ENCODE measurements at places on chromosomes 5 and 9.

DNA sequence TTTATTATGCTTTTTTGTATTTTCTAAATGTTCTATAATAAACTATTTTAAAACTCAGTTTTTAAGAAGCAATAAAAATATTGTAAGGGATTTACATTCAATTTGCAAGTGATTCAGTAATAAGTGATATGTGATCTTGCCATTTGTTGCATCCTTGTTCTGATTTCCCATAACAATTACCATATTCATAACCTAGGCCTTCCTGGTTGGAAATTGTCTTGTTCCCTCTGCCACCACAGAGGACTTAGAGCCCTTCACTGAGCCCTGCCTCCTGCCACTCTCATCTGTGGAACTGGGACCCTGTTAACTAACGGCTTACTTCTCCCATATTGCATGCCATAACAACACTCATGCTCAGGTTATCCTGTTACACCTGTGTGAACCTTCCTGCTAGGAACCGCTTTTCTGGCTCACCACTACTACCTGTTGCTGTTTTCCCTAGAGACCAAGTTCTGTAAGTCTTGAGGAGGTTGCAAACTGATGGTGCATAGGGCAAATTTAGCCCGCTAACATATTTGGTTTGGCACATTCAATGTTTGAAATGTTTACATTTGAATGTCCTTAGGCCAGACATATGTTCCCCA lies 32.9 kb upstream of the DTWD2 start:
- no peak for DNase-seq

DNA sequence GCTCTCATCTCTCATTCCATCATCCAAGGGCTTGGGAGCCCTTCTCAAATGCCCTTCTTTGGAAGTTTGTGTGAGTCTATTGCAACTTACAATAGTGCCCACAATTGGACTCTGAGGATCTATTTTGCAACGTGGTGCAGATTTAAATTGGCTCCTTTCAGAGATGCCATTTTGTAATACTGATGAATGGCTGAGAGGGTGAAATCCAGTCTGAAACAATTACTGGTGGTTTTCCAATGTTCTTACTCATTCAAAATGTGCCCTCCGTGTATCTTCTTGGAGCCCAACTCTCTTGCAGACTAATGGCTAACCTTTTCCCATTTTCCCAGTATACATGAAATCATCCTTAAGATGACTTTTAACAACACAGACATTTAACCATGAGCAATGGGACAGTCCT lies 6.1 kb downstream of the ZNF462 start:
- DNase-seq = no peak

DNA sequence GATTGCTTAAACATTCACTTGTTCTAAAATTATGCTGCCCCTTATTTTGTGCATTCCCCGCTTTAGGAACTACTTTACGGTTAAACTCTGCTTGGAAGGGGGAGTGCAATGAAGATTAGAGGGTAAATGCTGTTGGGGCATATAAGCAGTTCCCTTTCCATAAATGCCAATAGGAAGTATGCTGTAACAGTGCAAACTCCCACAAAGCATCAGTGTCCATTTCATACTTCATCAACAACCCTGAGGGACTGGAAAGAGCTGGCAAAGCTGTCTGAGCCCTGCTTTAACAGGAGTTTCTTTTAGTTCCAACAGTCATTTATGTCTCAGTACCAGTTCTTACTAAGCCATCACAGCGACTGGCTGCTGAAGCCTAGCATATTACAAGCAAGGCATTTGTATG lies 1.8 kb downstream of the ACTL7A start:
- no peak for DNase-seq

- DNase-seq = no peak
These were observed 35.7 kb upstream of the PLIN2 start for GRCh38 chr9:19162956-19163355.

DNA sequence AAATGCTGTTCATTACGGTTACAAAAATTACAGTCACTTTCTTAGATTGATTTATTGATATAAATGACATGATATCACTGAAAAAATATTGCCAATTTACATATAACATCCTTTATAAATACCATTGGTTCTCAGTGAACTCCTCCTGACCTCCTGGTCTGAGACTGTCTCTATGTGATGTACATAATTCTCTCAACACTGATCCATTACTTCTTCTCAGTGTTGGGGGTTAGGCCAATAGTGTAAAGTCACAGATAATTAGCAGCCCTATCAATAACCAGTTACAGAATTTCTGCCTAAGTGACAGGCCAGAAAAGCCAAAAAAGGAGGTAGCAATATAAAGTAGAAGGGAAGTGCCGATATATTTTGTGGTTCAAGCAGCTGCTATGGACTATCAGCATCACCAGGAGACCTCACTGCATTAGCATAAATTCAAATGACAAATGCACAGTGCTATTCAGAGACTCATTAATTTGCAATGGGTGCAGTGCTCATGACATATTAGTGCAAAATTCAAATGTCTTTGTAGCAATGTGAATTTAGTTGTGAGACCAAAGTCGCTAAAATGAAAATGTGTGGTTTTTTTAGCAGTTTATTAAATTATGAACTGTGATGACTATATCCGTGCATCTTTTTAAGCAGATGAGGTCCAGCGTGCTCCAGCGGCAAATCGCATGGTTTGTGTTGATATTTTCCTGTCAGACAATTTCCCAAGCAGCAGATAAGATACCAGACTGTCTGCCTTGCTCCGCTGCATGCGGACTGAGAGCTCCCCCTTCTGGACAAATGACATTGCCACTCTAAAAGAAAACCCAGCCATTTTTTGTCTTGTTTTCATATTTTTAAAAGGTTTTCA lies 144.6 kb downstream of the CETN3 start:
- peak; percentile 48 for DNase-seq

DNA sequence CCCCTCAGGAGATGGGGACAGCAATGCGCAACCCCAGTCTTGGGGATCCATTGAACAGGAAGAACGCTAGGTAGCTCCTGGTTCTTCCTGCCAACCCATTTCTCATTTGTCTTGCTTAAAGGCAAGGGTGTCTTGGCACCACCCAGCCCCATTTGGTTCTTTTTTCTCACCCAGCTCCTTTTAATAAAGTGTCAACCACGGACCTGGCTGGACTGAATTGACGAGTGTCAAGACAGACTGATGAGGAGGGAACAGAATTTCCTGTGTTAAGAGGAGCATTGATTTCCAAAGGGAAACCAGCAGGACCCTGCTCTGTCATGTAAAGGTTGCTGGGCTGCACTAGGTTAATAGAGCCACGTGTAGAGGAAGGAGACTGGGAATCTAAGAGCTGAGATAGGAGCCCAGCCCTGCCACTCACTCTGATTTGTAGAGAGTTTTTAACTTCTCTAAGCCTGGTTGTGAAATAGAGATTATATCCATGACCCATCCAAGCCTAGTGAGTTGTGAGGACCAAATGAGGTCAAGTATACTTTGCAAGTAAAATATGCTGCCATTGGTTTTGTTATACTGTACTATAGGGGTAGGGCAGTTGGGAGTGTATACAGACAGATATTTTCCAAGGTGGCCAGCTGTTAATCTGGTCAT lies 33.7 kb downstream of the OSTF1 start:
- DNase-seq = peak; percentile 7

GRCh38 chr5:79448336-79448735 lies 65.6 kb downstream of the HOMER1 start:
- no peak for DNase-seq

DNA sequence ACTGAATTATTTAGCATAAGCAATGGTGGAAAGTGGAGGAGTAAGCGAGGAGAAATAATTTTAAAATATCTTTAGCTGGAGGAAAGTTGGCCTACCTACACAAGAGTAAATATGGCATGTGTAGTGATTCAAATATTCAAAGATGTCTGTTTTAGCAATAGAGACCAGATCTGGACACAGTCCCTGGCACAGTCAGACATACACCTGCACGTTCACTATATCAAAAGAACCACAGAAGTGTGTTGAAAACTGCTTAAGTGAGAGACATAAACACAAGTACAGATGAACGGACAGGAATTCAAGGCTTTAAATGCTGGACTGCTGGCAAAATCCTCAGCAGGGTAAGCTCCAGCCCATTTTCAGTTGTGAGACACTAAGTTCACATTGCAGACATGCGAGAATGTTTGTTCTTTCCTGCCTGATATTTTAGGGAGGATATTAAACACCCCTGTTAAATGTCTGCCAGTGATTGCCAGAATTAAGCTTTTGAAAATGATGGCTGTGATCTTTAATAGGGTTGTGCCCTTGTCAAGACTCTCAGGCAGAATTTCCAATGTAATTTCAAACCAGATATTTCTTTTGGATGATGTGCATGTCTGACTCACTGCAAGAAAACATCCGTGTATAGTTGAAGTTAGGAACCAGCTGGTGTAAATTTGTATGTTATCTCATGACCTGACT lies 810.6 kb downstream of the TLE4 start:
- no peak for DNase-seq

DNA sequence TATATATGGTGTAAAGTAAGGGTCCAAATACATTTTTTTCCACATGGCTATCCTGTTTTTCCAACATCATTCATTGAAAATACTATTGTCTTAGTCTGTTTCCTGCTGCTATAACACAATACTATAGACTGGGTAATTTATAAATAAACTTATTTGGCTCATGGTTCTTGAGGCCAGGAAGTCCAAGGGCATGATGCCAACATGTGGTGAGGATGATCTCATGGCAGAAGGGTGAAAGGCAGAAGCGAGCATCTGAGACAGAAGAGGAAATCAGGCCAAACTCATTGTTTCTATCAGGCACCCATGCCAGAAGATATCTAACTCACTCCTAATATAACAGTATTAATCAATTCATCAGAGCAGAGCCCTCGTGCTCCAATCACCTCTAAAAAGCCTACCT lies 42.6 kb downstream of the ANKRD55 start:
- no peak for DNase-seq

DNA sequence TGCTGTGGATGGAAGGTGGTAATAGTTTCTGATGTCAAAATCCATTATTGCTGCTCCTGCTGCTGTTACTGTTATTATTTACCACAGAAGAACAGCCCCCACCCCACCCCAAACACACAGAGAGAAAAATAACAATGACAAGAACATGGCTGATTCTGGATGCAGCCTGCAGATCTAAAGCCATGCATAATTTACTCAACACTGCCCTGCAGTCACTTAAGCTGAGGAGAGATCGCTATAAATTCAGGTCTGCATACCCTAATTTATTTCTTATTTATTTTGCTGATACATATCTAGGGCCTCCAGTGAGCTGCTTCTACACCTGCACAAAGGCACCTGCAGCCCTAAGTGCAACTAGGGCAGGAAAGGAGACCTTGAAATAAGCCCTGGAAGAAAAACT lies 132.0 kb downstream of the TRIM32 start:
- no peak for DNase-seq

GRCh38 chr9:4421847-4422246 lies 68.4 kb upstream of the SLC1A1 start:
- DNase-seq = no peak

GRCh38 chr5:69004676-69005075 lies 89.1 kb upstream of the SLC30A5 start:
- DNase-seq = no peak

DNA sequence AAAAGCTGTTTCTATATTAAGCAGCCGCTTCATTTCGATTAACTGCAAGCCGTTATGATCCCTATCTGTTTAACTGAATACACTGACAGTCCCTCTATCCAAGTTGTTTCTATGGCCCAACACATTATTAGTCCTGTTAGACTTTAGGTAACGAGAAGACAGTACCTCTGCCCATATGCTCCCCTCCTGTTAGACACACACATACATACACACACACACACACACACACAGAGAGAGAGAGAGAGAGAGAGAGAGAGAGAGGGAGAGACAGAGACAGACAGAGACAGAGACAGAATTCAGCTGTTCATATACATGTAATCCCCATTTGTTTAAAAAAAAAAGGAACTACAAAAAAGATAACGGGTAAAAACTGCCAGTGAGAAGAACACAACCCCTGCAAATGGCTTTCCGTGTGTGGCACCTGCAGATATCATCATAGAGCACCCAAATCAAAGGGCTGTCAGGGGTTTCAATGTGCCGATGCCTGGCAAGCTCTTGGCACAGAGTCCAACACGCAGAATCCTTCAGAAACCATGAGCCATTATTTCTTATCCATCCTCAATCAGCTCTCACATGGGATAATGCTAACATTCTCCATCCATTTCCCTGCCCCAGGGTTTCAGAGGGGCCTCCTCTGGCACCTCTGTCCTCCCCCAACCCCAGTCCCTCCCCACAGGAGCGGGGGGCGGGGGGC lies 144.0 kb downstream of the MYO10 start:
- DNase-seq = no peak

Measured in ELF-1 (cell line).